ENCODE measurements at places on chromosomes 3 and 15.

DNA sequence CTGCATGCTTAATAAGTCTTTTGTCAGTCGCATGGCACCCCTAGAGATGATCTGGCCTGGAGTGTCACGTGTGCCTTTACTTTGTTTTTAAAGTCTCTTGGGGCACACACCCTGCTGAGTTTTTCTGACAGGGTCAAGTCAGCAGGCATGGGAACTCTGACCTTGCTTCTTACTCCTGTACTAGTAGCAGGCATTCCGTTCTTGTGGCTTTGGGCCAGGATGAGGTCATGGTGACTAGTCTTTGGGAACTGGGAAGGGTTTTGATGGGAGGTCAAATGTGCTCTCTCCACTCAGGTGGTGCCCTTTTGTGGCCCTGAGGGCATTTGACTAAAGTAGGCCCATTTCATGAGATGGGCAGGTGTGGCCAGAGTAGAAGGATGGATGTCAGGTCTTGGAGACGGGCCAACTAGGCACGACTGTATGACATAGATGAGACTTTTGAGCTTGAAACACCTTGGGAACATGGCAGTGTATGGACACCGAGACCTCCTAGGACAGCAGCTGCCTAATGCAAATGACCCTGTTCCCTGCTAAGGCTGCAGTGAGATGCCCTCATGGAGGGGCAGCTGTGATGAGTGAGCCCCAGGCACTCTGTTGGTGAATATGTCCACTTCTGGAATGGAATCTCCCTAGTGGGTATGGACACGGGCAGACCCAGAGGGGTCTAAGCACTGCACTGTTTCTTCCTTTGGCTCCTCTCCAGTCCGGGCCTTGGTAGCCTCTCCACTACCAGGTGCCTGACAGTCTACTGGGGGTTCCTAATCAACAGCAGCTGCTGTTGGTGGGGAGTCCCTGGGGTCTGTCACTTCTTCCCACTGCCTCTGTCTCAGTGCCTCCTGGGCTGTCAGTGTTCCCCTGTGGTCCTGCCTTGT, 16.4 kb downstream of the SRPRB start:
- no peak for DNase-seq

- DNase-seq: peak; percentile 6
Observed at GRCh38 chr3:10519236-10519635, 13.8 kb upstream of the ATP2B2 start.

GRCh38 chr3:32062950-32063582, 43.4 kb upstream of the GPD1L start:
- no peak for DNase-seq

GRCh38 chr3:111723293-111724215, 128.4 kb upstream of the ZBED2 start:
- DNase-seq: no peak

DNA sequence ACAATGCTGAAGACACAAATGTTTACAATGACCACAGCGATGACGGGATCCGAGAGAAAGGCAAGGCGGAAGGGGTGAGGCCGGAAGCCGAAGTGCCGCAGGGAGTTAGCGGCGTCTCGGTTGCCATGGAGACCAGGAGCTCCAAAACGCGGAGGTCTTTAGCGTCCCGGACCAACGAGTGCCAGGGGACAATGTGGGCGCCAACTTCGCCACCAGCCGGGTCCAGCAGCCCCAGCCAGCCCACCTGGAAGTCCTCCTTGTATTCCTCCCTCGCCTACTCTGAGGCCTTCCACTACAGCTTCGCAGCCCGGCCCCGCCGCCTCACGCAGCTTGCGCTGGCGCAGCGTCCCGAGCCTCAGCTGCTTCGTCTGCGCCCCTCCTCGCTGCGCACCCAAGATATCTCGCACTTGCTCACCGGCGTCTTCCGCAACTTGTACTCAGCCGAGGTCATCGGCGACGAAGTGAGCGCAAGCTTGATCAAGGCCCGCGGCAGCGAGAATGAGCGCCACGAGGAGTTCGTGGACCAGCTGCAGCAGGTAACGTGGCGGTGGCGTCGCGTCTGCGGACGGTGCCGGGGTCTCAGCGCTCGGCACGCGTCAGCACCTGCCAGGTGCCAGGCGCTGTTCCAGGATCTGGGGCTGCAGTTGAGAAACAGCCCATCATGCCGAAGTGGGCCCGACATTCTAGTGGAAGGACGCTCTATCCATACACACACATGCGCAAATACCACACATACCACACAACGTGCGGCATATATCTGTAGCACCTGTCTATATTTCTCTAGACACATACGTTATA, at the start of gene DLEC1:
TSS of gene DLEC1 (plus strand) at position 108 of the 798 bp plus-strand sequence. CDS start at position 126, 18 bp downstream.
- DNase-seq: peak; percentile 69

DNA sequence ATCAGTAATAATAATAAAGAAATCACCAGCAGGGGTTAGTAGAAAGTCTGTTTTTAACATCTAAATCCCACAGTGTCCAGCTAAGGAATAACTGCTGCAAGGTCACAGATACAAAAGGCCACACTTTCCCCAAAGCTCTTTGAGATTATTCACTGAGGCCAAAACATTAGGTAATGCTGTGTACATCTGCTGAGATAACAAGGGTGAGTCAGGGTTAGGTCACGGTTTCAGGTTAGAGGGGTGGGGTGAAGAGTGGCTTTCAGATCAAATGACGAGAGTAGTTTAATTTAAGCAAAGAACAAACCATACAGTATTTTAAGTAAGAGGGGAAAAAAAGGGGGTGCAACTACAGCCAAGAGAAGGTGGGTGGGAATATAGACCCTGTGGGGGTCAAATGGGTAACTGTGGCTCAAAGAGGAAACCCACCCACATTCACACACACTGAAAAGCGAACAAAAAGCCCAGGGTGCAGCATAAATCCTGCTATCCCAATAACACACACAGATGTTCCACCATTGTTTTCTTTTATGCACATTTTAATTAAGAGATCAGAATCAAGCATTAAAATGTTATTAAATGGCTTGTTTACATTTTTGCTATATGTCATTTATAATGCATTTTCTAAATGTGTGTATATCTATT, 412.9 kb downstream of the TIGIT start:
- DNase-seq: no peak

DNA sequence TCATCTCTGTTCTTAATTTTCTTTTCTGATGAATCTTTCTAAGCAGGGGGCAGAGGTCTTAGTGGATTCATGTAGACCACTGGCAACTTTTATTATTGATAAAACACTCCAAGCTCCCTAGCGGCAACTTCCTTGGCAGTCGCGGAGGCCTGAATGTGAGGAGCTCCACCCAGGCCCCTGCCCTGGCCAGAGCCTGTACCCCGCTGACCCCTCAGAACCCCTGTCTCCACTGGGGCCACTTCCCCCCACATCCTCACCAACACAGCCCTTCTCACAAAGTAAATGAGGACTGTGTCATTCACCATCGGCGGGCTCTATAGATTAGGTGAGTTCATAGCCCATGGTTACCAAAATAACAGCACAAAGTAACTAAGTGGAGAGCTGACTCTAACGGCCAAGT, 111.6 kb downstream of the TPRA1 start:
- no peak for DNase-seq

DNA sequence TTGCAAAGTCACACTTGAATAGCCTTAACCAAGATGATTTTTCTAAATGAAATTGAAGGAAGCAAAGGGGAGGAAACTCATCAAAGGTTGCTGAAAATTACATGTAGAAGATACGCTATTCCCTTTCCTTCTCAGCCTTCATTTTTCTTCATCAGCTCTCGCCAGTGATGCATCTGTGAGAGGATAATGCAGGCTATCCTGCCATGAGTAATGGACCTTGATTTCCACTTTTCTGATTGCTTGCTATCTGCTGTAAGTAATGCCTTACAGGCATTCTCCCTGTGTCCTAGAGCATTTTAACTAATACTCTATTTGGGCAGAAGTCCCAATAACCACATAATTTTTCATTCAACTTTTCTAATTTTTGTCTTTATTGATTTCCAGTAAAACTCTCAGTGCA, 162.6 kb downstream of the BBX start:
- DNase-seq: no peak

DNA sequence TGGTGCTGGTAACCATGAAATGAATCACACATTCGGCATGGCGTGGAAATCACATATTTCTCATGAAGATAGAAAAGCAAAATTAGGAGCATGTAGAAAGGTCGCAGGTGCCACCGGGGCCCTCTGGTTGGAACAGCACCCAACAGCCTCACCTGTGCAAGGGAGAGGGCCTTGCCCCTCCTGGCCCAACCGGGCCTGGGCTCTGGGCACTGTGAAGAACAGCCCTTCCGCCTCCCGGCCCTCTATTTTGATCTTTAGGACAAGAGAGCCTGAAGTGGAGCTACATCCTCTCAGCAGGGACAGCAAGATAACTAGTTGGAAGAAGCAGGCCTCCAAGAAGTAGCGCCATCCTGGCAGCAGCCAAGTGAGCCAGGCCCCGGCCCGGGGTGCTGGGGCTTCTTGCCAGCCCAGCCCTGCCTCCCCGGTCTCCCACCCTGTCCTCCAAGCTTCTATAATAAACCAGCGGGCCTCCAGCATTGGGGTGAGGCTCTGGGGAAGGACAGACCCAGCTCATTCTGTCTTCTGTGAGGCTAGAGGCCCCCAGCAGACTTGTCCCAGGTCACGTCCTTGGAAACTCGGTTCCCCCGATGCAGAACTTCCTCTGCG, 46.1 kb upstream of the FGD5 start:
- DNase-seq: no peak

DNA sequence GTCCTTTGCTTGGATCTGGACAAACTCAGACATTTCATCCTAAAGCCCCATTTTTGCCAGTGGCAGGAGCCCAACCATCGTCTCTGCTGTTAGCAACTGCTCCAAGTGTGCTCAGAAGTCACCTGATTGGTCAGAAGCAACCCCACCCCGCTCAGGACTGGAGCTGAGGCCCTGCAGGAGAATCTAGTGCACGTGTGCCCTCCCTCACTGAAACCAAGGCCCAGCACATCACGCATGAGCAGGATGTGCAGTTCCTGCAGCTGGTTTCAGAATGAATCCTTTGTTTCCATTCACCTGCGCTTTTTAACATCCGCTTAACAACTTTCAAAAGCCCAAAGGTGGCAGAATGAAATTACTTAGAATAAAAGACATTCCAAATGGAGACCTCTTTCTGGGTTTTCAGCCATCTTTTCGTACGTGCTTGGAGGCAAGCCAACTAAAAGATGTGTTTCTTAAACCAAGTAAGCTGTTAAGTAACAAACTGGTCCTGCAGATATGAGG, 81.2 kb downstream of the SRGAP3 start:
- DNase-seq: peak; percentile 61

GRCh38 chr15:74291101-74292071, 55.3 kb downstream of the CCDC33 start:
- DNase-seq: peak; percentile 91

- no peak for DNase-seq
Observed at GRCh38 chr3:178537122-178537705, 978 bp downstream of the KCNMB2 start.

GRCh38 chr15:48794697-48795134, 16.2 kb downstream of the CEP152 start:
- no peak for DNase-seq

DNA sequence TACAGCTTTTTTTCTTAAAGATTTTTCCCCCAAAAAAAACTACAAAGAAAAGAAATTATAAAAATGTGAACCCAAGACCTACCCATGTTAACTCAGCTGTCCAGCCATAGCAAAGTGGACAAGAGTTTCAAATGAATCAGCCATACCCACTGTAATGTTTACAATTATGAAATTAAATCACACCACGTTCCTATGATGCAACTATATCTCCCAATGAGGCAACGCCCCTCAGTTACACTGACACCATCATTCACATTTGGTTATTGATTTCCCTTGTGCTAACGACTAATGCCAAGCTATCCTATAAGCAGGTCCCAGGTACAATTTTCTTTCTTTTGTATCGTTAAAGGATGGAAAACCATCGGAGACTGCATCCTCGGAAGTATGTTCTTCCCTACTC, 115.1 kb upstream of the ICE2 start:
- no peak for DNase-seq

GRCh38 chr3:190552969-190553759, 39.3 kb downstream of the IL1RAP start:
- no peak for DNase-seq

- no peak for DNase-seq
Observed at GRCh38 chr15:63334821-63335220, 46.8 kb downstream of the CA12 start.

DNA sequence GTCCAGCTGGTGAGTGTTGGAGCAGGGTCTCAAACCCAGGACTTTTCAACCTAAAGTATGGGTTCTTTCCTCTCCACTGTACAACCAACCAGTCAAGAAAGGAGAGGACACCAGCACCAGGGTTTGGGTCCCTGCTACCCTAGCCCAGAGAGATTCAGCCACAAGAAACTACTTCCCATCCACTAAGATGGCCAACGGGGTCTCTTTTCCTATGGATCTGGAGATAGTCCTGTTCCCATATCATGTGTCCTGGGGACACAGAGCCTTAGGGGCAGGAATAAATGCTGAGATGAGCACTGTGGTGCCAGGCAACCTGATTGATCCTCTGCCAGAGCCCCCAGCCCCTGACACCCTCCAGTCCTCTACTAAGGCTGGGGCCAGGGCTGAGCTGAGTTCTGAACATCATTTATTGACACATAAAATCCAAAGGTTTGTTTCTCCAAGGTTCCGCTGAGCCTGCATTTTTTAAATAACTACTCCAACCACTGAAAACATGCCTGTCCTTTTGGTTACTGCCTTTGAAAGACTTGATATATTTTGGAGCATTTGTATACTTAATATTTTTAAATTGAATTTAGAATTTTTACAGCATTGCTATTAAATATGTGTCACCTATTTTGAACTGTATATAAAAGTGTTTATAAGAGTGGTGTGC, 26.0 kb downstream of the MRPL46 start:
- DNase-seq: no peak

DNA sequence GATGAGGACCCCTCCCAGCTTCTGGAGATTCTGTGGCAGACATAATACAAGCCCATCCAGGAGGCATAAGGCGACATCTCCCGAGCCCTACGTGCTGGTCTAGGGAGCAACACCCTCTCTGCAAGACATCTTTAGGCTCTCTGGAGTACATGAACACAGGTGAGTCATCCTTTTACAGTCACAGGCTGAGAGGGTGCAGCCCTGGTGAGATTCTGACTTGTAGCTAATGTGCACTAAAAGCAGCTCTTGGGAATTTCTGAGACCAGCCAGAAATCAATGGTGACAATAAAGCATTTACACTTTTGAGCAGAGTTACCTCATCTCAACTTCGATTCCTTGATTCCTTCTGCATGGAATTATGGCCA, 131.1 kb downstream of the XXYLT1 start:
- no peak for DNase-seq

GRCh38 chr3:100260081-100260684, 609 bp upstream of the TBC1D23 start:
- DNase-seq: peak; percentile 51

- peak; percentile 35 for DNase-seq
Observed at GRCh38 chr3:13164893-13165492, 91.8 kb upstream of the IQSEC1 start.

- DNase-seq: peak; percentile 26
Observed at GRCh38 chr15:83769411-83769999, 115.6 kb downstream of the ADAMTSL3 start.

DNA sequence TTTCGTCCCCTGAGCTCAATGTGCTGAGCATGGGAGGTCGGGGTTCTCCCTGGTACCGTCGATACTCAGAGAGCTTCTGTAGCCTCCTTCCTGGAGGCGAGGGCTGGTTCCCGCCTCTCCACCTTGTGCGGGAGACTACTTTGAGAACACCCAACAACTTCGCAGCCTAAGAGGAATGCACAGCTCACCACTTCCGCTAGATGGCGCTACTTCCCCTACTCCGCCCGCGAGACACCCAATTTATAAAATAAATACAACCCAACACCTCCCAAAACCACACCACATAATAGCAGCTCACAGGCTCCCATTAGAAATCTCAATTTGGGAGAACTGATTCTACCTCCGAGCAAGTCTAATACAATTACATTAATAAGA, 1.2 kb downstream of the RGMA start:
- peak; percentile 86 for DNase-seq

GRCh38 chr3:62835554-62836236, 39.5 kb downstream of the CADPS start:
- no peak for DNase-seq

- no peak for DNase-seq
Observed at GRCh38 chr3:167773584-167773983, 38.1 kb downstream of the SERPINI1 start.

Measured in kidney (tissue), 22 donors.